ENCODE measurements at places on chromosomes 3 and 15.

DNA sequence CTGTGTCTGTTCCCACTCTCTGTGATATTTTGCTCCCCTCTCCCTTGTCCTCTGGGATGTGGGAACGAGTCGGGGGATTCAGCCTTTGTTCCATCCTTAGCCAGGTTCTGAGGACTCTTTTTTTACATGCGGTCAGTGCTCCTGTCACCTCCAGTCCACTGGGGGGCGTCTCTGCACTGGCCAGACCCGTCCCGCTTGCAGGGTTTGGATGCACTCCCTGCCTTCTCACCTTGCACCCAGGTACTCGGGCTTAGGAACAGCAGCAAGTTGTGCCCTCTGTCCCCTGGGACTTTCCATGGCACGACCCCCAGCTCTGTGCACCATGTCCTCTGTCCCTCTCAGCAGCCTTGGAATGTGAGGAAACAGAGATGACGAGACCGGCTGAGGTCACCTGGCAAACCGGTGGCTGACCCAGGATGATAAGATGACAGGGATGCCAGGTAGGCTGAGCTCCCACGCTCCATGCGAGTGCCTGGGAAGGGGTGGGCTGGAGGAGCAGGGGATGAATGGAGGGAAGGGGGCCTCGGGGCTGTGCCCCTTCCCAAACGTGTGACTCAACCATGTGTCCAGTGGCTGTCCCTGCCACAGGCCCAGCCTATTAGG, 27.3 kb upstream of the FGD5 start:
- DNase-seq: peak; percentile 64

GRCh38 chr3:65636326-65636725, 402.4 kb downstream of the MAGI1 start:
- DNase-seq: no peak

DNA sequence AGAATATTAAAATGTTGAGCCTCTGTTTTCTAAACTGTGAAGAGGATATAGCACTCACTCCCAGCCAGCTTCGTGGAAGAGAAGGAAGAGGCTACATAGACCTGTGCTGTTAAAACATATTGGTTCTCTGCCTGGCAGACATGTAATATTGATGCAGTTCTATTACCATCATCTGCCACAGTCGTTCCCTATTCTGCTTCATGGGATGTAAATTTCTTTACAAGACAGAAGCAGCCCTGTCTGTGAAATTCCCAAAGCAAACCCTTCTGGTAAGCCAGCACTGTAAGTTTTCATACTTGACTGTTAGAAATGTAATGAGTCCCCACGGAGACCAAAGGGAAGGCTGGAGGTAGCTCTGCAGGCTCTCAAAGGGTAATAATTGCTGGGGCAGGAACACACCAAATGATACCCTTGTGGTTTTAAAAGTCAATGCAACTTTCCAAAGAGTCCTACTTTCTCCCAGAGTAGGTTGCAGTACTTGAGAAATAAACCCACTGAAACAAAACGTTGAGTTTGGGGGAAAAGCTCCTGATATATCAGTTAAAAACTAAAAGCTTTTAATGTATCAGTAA, 129.9 kb upstream of the HES1 start:
- no peak for DNase-seq

DNA sequence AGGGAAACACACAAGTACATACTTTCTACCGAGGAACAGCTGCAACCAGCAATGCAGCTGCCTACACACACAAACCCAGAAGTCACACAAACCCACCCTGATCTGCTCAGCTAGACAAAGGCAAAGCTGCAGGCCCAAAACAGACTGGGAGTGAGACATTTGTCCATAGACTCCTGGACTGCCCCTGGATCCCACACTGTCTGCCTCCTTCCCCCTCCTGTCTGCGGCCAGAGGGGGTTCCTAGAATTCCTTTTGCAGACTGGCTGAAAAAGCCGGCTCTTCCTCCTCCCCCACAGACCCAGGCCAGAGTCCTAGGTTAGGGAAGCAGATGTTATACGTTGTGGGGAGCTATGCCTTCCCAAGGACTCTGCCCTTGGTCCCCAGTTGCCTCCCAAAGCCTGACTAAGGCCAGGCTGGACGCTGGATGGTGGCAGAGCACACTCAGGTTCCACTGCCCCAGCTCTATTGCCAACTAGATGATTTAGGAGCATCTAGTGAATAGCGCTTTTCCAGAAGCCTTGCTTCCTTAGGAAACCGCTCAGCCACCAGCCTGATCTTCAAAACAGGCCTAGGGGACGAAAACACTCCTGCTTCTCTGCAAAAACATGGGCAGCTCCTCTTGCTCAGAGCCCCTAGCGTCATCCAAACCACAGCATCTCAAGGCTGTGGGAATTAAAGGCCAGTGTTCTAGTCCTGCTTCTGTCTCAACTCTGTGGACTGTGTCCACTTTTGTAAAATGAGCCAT, 37.4 kb upstream of the CILP start:
- no peak for DNase-seq

- DNase-seq: no peak
Observed at GRCh38 chr3:61595288-61595687, 33.9 kb downstream of the PTPRG start.

DNA sequence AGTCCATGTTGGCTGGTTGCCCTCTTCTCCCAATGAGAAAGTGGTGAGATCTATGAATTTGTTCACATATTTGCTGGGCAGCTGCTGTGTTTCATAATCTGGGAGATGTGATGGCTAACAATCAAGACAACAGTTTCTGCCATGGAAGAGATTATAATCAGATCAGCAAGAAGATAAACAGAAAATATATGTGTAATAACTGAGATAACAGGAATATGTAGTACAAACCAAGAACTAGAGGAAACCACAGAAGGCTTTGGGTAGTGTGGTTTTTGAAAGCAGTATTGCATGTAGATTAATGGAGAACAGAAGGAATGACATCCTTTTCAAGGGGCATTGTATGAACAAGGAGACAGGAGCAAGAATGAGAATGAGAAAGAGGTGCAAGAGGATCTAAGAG, 12.2 kb upstream of the CSTA start:
- no peak for DNase-seq

- no peak for DNase-seq
Observed at GRCh38 chr15:75751116-75751875, 38.6 kb upstream of the CSPG4 start.

DNA sequence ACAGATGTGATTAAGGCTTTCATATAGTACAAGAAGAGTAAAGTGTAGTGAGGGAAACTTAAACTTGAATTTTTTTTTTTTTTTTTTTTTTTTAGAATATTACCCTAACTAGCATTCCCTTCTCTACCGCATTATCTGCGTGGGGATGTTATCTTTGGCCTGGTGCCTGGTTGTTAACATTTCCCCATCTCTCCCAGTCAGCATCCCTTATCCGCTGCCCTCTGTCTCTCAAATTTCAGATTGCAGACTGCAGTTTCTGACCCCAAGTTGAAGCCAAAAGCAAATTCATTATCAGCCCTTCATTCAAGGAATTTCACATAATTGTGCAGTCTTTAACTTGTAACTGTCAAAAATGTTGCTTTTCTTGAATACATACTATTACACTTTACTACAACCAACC, 353.0 kb downstream of the PLOD2 start:
- DNase-seq: no peak

GRCh38 chr3:180619723-180620122, 17.8 kb downstream of the TTC14 start:
- DNase-seq: no peak

DNA sequence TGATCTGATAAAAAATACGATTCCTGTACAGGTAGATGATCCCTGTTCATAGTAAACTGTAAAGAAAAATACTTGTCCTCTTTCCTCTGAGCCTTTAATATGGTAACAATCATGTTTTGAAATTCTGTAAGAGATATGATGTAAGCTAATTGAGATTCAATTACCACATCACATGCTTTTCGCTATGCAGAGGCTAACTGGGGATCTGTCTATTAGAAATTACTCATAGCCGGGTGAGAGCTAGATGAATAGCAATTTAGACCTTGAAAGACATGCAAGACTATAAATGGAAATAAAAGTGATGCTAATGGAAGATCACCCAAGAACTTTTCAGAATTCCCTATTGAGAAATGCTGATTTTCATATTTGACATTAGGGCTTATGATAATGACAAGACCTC, 579.9 kb upstream of the ZNF717 start:
- no peak for DNase-seq

- DNase-seq: no peak
Observed at GRCh38 chr3:69197455-69197854, 75.1 kb upstream of the LMOD3 start.

- no peak for DNase-seq
Observed at GRCh38 chr3:39469258-39469657, 1.8 kb downstream of the MOBP start.

GRCh38 chr15:90104551-90104950, 2.3 kb upstream of the IDH2 start:
- DNase-seq: no peak

GRCh38 chr15:62109982-62110851, 43.4 kb downstream of the C2CD4A start:
- DNase-seq: peak; percentile 71

DNA sequence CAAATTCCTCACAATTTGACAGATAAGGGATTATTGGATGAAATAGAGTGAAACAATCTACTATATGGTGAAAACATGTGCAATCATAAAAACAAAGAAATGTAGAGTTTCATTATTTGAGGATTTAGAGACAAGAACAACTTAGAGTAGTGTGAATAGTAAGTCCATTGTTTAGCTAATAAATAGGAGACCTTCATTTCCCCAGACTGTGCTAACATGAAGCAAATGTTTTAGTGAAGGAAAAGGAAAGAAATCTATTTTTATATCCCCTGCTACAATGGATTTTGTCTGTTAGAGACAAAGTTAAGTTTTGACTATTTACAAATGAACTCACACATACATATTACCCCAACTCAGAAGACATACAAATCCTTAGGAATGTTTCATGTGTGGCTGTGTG, 77.8 kb downstream of the EFL1 start:
- DNase-seq: no peak

GRCh38 chr3:187456250-187456649, 88.1 kb downstream of the RTP4 start:
- no peak for DNase-seq

DNA sequence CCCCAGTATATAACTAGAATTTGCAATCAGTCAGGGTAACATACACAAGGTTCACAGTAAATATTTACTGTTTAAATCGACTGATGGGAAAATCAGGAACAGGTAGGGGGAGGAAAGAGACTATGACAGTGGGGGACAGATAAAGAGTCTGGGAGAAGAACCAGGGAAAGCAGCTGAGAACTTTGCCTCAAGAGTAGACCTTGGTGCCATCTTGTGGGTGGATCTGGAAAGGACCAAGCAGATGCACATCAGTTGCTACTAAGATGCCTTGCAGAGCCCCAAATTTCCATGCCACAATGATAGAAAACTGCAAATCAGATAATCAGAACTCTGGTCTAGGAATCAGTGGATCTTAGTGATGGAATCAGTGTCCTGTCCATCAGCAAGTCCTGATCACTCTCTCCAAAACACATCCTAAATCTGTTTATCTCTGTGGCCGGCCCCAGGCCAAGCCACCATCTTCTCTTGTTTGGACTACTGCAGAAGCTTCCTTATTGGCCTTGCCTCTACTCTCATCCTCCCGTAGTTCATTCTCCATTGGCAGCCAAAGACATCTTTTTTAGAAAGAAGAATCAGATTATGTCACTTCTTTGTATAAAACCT, 62.7 kb downstream of the PDE8A start:
- DNase-seq: peak; percentile 62

DNA sequence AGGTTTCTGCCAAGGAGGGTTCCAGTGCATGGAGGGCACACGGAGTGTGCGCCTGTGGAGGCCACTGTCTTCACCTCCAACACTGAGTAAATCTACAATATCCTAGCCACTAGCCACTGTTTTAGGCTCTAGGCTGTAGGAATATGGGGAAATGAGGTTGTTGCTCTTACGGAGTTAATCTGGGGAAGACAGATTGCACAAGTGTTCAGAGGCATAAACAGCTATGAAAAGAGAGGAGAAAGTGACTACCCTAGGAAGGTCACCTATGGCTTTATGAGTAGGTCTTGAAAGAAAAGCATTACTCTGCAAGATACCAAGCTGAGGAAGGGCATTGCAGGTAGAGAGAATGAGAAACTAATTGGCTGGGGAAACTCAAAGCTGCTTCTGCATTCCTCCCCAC, 85.7 kb downstream of the CYP19A1 start:
- DNase-seq: no peak

DNA sequence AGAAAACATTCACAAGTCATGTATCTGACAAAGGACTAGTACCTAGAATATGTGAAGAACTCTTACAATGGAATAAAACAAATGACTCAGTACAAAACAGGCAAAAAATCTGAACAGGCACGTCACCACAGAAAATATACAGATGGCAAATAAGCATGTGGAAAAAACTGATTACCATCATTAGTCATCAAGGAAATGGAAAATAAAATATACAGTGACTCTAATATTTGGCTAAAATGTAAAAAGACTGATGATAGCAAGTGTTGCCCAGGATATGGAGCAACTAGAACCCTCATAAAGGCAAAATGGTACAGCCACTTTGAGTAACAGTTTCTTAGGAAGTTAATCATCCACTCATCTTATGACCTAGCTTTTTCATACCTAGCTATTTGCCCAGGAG, 95.8 kb upstream of the ABHD17C start:
- DNase-seq: peak; percentile 50

- no peak for DNase-seq
Observed at GRCh38 chr15:85354948-85355347, 25.5 kb upstream of the AKAP13 start.

DNA sequence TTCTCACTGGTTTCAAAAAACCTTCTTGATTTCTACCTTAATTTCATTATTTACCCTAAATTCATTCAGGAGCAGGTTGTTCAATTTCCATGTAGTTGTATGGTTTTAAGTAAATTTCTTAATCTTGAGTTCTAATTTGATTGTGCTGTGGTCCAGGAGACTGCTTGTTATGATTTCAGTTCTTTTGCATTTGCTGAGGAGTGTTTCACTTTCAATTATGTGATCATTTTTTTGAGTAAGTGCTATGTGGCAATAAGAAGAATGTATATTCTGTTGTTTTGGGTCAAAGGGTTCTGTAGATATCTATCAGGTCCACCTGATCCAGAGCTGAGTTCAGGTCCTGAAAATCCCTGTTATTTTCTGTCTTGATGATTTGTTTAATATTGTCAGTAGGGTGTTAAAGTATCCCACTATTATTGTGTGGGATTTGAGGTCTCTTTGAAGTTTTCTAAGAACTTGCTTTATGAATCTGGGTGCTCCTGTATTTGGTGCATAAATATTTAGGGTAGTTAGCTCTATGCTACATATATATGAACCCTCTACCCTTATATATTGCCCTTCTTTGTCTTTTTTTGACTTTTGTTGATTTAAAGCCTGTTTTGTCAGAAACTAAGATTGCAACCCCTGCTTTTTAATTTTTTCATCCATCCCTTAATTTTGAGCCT, 158.4 kb upstream of the TPRG1 start:
- DNase-seq: no peak
